GM12878 (cell line): ENCODE measurements at places on chromosomes 1 and 21.

DNA sequence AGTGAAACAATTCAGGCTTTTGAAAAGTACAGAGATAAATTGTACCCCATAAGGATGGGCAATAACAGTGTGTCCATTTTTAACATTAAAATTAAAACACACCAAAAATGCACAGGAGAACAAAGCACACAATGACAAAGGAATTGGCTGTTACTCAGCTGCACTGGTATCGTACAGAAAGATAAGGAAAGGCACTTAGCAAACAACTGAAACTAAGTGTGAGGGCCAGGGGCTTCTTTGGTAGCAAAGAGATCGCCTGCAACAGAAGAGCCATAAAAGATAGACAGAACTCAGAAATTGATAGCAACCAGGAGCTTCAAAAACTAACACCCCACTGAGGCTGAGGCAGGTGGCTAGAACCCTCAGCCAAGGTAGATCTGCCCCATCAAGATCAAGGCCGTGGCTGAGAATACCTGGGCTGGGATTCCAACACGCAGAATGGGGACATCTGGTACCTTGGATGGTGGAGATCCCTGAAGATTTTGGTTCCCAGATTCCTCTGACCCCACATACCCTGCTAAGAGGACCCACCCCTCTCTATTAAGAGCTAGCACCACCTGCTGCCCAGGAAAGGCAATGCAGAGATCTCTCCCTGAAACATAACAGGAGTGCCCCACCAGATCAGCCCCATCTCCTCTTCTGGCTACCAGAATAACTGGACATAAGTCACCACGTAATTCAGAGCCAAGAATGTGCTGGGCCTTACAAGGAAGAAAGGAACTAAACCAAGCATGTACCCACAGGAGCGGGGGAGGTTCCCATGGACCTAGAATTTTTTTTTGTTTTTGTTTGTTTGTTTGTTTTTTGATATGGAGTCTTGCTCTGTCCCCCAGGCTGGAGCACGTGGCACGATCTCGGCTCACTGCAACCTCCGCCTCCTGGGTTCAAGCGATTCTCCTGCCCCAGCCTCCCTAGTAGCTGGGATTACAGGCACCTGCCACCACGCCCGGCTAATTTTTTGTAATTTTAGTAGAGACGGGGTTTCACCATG, 16.2 kb downstream of the PLEKHO1 start:
- peaks cover 57% of the 10 kb centered on the region for H3K4me1 ChIP-seq
- no peaks in the 10 kb centered on the region for H3K36me3 ChIP-seq
- DNase-seq = no peak
- H3K27ac ChIP-seq = peak overlapping the region; percentile 100
- H3K27me3 ChIP-seq = no peaks in the 10 kb centered on the region

DNA sequence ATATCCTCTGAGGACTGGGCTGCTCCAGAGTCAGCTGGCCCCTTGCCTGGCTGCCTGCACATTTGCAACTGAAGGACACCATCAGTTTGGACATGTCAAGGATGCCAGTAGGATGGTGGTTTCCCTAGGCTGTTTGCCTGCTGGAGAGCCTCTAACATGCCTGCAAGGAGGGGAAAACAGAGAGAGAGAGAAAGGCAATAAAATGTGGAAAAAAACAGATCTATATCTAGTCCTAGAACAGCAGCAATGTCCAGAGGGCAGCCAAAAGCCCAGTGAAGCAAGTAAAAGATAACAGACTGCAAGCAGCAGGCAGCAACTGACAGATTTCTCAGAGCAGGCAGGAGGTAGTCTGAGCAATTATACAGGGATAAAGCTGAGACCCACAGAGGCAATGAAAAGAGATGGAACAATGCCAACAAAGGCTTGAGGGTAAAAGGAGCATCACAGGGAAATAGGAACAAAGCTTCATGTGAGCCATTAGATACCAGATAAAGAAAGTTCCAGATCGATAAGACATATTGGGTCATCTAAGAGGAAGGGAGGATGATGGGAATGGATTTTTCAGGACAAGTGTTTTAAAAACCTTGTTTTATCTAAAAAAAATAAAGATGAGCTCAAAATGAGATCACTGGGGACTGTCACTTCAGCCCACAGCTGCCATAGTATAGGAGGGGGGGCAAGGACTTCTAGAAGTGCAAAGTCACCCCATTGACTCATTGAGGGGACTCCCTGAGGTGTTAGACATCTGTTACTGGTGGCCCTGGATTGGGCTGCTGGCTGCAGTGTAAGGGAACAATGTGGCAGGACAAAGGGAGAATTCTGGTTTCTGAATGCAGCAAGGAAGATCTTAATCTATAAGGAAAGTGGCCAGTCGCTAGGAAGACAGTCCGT, 38.6 kb upstream of the GADD45A start:
- H3K4me1 ChIP-seq = no peaks in the 10 kb centered on the region
- no peaks in the 10 kb centered on the region for H3K36me3 ChIP-seq
- no peaks in the 10 kb centered on the region; the same call in 1 of the 2 replicates for H3K27me3 ChIP-seq
- H3K27ac ChIP-seq = no peak overlapping the region
- no peak overlapping the region for H3K4me3 ChIP-seq
- no peak for DNase-seq

DNA sequence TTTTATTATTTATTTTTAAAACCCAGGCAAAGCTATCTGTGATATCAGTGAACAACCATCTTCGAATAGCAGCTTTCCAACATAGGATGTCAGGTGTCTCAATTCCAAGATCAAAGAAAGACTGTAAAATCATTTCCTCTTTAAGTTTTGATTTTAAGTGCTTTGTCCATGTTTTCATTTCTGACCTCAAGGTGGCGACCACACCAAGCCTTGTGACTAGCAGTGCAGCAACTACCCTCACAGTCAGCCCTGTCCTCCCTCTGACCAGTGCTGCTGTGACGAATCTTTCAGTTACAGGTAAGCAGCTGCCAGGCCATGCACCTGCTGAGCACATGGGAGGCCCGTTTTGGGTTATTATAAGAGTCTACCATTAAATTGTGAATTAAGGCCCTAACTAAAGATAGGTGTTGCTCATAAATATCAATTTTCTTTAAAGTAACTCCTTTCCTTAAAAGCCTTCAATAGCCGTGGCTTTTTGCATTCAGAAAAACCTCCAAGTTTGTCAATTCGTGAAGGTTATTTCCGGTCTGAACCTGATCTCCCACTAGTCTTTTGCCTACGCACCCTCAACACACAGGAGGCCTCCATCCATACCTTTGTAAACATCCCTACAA, 117.0 kb downstream of the CD247 start:
- no peaks in the 10 kb centered on the region for H3K4me1 ChIP-seq
- no peaks in the 10 kb centered on the region for H3K27me3 ChIP-seq
- H3K27ac ChIP-seq = no peak overlapping the region
- H3K36me3 ChIP-seq = peaks cover 26% of the 10 kb centered on the region; the same call in 1 of the 2 replicates

DNA sequence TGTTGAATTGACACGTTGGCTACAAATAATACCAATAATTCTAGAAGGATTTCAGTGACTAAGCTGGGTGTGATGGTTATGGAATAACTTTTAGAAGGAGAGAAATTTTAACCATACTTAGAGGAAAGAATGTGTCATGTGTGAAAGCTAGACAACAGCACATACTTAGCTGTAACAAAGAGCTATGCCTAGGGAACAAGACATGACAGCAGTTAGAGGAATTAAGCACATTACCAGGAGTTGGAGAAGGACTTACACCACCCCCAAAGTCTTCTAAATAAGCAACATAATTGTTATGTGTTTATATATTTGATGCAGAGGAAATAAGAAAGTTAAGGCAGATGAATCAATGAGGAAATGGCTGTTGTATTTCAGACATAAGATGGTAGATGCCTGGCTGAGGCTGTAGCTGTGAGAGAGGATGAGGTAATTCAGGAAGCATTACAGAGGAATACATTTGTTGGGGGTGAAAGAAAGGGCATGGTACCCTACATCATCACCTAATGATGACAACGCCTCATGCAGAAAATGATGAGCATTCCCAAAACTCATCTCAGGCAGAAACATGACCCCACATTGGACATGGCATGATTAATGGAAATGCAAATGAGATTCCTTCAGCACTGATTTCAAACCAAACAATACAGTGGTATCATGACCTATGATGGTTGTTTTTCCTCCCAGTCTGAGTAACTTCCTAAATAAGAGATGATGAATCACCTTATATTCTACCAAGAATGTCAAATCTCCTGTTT, 211.5 kb downstream of the LHX8 start:
- H3K27ac ChIP-seq = no peak overlapping the region
- peaks cover 8% of the 10 kb centered on the region for H3K4me1 ChIP-seq
- H3K4me3 ChIP-seq = no peak overlapping the region
- no peaks in the 10 kb centered on the region for H3K36me3 ChIP-seq

GRCh38 chr1:244362476-244362875, 89.2 kb downstream of the ADSS2 start:
- H3K4me3 ChIP-seq = no peak overlapping the region
- no peaks in the 10 kb centered on the region for H3K27me3 ChIP-seq
- no peak for DNase-seq
- no peaks in the 10 kb centered on the region for H3K4me1 ChIP-seq
